ENCODE measurements at places on chromosomes 12 and 14.

GRCh38 chr12:114152890-114153289, 186.8 kb upstream of the RBM19 start:
- DNase-seq = no peak

DNA sequence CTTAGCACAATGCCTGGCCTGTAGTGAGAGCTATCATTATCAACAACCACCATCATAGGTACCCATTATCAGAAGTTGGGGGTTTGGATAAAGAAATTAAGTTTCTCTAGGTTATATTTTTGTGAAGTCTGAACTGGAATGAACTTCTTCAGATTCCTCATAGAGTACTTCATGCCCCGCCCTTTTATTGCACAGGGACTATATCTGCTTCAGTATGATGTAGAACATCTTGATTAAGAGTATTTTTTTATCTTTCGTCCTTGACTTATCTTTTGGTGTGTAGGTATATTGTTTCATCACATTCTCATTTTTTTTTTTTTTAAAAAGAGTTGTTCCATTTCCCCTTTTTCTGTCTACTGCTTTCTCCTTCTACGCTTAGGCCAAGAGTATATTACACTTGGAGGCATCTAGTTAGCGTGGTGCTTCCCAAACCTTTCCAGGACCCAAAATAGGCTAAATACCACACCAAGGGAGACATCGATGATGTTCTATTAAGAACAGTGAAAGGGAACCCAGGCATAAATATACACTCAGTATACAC, 467.5 kb downstream of the ZFP36L1 start:
- no peak for DNase-seq

DNA sequence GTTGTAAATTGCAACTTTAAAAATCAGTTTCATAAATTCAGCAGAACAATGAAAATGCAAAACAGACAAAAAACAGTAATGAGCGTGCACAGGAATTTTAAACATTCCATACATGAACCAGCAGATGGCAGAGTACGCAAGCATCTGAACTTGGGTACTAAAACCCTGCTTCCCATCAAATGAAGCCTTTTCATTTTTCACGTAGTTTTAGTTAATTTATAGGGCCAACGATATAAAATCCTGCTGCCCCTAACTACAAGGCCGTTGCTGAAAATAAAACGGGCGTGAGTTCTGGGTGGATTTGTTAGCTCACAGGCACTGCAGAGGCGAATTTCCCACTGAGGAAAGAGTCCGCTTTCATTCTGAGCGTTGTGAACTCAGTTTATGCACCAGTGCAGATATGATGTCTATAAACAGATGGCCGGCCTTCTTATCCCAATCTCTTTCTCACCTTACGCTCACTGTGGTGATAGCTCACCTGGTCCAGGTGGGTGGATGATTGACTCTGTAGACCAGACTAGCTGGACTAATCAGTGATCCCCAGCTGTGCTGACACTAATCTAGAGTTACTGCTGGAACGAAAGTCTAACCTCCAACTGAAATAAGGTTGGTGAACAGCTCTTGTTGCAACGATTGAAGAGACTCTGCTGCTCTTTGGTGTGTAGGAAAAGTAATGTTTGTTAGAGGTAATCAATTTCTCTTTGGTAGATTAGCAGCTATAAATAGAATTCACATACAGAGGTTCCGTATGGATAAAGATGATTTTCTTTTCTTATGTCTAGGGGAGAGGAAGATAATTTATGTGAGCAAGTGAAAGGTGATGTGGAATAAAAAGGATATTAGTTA, 89.2 kb downstream of the PDZRN4 start:
- no peak for DNase-seq

- DNase-seq = no peak
Observed at GRCh38 chr14:99880651-99881420, 87.6 kb downstream of the EML1 start.

DNA sequence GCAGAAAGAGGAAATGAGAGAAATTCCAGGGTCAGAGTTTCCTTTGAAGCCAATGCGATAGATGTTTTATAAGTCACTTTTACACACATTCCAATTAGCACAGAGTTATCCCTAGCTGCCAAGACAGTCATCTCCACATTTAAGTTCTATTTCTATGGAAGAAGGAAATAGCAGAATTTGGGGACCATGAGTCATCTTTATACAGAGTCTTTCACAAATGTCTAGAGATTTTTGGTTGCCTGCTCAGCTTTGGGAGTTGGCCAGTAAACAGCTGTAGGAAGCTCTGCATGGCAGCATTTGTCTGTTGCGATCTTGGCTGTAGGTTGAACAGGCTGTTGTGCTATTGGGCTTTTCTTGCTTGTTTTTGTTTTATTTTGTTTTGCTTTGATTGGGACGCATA, 884.3 kb downstream of the GALC start:
- DNase-seq = no peak

GRCh38 chr12:116595186-116595585, 36.0 kb downstream of the MAP1LC3B2 start:
- DNase-seq = no peak

DNA sequence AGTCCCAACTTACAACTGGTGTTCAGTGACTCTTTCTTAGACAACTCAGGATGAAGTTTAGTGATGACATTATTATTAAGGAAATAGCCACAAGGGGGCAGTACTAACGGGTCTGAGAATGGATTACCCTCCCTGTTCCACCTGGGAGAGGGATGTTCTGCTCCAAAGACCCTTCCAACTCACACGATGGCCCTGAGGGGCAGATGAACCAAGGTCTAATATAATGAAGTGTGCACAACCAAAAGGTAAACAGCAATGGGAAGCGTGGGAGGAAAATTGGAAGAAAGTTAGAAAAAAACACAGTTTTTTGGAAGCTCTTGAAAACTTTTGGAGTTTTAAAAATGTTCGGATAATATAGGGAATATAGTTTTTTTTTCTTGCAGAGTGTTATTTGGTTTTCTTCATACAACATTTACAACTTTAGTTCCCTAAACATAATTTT, 24.0 kb downstream of the FGF6 start:
- DNase-seq = no peak

- DNase-seq = no peak
Observed at GRCh38 chr14:61965030-61965745, 203.0 kb downstream of the SNAPC1 start.

GRCh38 chr14:74658535-74659131, 46.6 kb upstream of the LTBP2 start:
- no peak for DNase-seq

DNA sequence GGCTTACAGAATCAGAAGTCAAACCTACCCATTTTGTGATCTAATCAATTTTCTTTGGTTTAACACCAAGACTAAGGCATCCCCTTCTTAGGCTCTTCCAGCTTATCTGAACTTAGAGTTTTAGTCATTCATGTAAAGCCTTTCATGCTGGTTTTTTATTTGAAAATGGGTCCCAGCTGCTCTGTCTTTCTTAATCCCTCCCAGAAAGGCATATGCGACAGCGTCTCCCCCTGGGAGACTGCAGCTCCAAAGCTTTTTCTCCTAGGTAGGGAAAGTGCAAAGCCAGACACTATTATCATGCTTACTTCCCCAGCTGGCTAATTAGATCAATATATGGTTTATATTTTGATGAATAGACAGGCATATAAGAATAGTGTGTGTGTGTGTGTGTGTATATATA, 96.6 kb upstream of the E2F7 start:
- no peak for DNase-seq

GRCh38 chr14:55571125-55571889, 8.7 kb upstream of the KTN1 start:
- DNase-seq = no peak

All from osteocyte (in vitro differentiated cells).